GM23248 (cell line): ENCODE measurements at places on chromosomes 3 and 15. TPM values are rescaled to one million over a fixed set of nuclear protein-coding genes. Genes with fewer than 3 reads are reported as not detected.

The SEMA6D gene
- 1.4 TPM in 2 replicates for total RNA-seq

The PP2D1 gene
- not detected in 2 replicates for total RNA-seq

The SEMA3G gene
- not detected in 2 replicates for total RNA-seq

DNA sequence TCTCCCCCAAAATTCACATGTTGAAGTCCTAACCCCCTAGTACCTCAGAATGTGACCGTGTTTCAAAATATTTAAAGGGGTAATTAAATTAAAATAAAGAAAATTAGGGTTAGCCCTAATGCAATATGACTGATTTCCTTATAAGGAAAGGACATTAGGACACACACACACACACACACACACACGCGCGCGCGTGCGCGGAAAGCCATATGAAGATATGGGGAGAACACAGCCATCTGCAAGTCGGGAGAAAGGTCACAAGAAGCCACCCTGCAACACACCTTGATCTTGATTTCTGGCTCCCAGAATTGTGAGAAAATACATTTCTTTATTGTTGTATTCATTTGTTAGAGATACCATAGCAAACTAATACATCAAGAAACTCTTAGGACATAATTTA lies 54.6 kb upstream of the STXBP5L start:
- peaks cover 46% of the 10 kb centered on the region for H3K4me1 ChIP-seq
- DNase-seq: no peak
- H3K4me3 ChIP-seq: no peak overlapping the region
- H3K36me3 ChIP-seq: no peaks in the 10 kb centered on the region

The ZMYND10 gene
- 1.5 TPM in 1 of 2 replicates, not detected in the other for total RNA-seq

DNA sequence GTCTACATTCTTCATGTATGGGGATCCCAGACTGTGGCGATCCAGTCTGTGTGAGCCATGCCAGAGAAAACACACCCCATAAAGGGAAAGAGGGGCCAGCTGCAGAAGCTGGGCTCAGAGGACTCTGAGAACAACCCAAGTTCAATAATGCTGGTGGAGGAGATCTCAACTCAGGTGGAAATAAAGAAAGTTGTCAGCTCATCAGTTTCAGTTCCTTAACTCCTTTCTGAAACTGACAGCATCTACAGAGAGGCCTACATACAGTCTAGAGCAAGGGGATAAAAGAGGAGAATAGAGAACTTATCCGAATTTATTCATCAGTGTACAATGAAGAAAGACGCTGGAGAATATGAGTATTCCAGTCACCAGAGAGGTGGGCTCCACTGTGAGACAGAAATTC lies 77.0 kb downstream of the NTRK3 start:
- no peaks in the 10 kb centered on the region for H3K27me3 ChIP-seq
- no peak for DNase-seq
- H3K27ac ChIP-seq: no peak overlapping the region
- no peak overlapping the region for H3K4me3 ChIP-seq
- H3K4me1 ChIP-seq: no peaks in the 10 kb centered on the region
- no peaks in the 10 kb centered on the region for H3K36me3 ChIP-seq

- H3K4me1 ChIP-seq: no peaks in the 10 kb centered on the region
- H3K36me3 ChIP-seq: no peaks in the 10 kb centered on the region
- H3K27ac ChIP-seq: no peak overlapping the region
- DNase-seq: no peak
- no peak overlapping the region for H3K4me3 ChIP-seq
- H3K27me3 ChIP-seq: no peaks in the 10 kb centered on the region
Observed at GRCh38 chr3:72615182-72615581, 233.1 kb downstream of the SHQ1 start.

DNA sequence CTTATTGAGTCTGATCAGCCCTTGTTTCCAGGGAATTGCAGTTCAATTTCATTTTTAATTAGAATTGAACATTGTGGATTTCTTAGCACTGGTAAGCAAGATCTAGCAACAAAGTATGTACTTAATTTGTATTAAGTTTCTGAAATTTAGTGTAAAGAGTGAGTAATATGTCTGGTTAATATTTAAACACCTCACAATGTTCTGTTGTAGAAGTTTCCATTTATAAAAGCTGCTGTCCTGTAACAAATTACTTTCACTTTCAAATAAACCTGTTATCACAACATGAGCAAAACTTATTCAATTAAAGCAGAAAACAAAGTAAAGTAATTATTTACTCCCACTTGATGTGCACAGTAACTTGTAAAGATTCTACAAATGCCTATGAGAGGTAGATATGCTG lies 448.5 kb downstream of the NAALADL2 start:
- no peaks in the 10 kb centered on the region for H3K27me3 ChIP-seq

The C3orf85 gene
- total RNA-seq: not detected in 2 replicates

GRCh38 chr15:59410391-59410896 lies 27.5 kb upstream of the FAM81A start:
- no peak overlapping the region for H3K27ac ChIP-seq
- H3K4me1 ChIP-seq: no peaks in the 10 kb centered on the region
- H3K36me3 ChIP-seq: no peaks in the 10 kb centered on the region
- no peaks in the 10 kb centered on the region for H3K27me3 ChIP-seq

The FANCD2OS gene
- total RNA-seq: not detected in 2 replicates

GRCh38 chr3:171711461-171712170 lies 98.7 kb downstream of the PLD1 start:
- H3K36me3 ChIP-seq: no peaks in the 10 kb centered on the region
- H3K4me3 ChIP-seq: no peak overlapping the region
- H3K27ac ChIP-seq: no peak overlapping the region
- DNase-seq: peak; percentile 18
- no peaks in the 10 kb centered on the region for H3K4me1 ChIP-seq

DNA sequence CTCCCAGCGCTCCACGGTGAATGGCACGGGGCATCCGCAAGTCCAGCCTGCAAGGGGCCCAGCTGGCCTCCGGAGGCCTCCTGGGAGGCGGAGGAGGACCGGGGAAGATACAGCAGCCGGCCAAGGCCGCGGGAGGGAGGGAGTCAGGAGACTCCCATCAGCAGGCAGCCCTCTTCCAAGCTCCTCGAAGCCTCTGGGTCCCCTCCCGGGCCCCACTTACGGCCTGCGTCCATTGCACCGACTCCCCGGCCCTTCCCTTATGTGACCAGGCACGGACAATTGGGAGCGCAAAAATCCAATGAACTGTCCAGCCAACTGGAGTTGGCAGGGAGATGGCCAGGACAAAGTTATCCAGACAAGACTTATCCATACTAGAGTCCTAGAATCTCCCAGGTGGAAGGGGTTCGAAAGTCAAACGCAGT lies 668 bp downstream of the MFGE8 start:
- peak overlapping the region; percentile 62 for H3K27ac ChIP-seq
- H3K27me3 ChIP-seq: no peaks in the 10 kb centered on the region
- peak; percentile 68 for DNase-seq
- H3K4me3 ChIP-seq: peak overlapping the region; percentile 91

The NDUFB4 gene
- total RNA-seq: 32.9 and 105 TPM in 2 replicates

DNA sequence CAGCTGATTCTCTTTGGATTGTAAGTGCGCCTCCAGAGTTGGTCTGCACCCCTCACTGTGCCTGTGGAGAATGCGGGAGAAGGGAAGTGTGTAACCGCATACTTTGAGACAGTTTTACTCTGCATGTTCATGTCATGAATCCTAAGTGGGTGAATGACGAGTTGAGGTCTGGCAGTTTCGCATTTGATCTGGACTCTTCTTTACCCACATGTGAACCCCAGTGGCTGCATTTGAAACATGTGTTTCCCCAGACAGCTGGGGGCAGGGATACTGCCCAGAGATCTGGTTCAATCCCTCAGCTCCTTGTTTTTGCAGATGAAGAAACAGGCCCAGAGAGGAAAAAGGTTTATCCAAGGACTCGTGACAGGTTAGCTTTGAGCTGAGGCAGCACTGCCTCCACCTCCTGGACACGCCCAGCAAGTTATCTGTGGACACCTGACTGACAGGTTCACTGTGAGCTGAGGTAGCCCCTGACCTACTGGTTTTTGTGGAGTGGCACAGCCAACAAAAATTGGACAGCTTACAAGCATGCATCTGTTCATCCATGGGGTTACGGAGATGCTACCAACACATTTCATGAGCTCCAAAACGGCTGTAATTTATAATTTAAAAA lies 207.3 kb downstream of the XXYLT1 start:
- H3K4me3 ChIP-seq: no peak overlapping the region
- H3K27me3 ChIP-seq: no peaks in the 10 kb centered on the region
- H3K27ac ChIP-seq: no peak overlapping the region
- no peaks in the 10 kb centered on the region for H3K4me1 ChIP-seq

The SNUPN gene
- total RNA-seq: 31.9 and 33.5 TPM in 2 replicates

The MDFIC2 gene
- not detected in 2 replicates for total RNA-seq

DNA sequence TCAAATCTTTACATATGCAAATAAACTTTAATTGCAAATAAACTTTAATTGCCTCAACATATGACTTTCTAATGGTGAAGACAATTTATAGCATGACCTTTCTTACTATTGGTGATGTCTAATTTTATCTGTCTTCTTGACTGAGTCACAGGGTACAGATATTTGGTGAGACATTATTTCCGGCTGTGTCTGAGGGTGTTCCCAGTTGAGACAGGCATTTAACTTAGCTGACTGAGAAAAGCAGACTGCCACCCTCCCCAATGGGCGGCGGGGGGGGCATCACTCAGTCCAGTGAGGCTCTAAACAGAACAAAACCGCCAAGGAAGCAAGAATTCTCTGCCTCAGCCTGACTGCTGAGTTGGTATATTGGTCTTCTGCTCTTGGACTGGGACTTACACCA lies 160.0 kb downstream of the TBL1XR1 start:
- H3K36me3 ChIP-seq: peaks cover 38% of the 10 kb centered on the region
- H3K27ac ChIP-seq: no peak overlapping the region
- DNase-seq: peak; percentile 36
- no peaks in the 10 kb centered on the region for H3K27me3 ChIP-seq
- H3K4me3 ChIP-seq: no peak overlapping the region

GRCh38 chr15:42553554-42553953 lies 4.9 kb downstream of the HAUS2 start:
- no peak for DNase-seq
- no peaks in the 10 kb centered on the region for H3K27me3 ChIP-seq
- H3K4me1 ChIP-seq: peaks cover 6% of the 10 kb centered on the region; the same call in 1 of the 2 replicates
- no peak overlapping the region for H3K4me3 ChIP-seq
- H3K36me3 ChIP-seq: no peaks in the 10 kb centered on the region
